ENCODE measurements at places on chromosomes 12 and 14. TPM values are rescaled to one million over a fixed set of nuclear protein-coding genes. Genes with fewer than 3 reads are reported as not detected.

Gene TMPO
- total RNA-seq: 177 TPM

Gene CCND2
- total RNA-seq: 261 TPM

Gene AKAP6
- total RNA-seq: 0.63 TPM

Gene MYF6
- 0.15 TPM for total RNA-seq

Gene TIMM9
- total RNA-seq: 51.1 TPM

Gene SLC17A8
- 0.26 TPM for total RNA-seq

DNA sequence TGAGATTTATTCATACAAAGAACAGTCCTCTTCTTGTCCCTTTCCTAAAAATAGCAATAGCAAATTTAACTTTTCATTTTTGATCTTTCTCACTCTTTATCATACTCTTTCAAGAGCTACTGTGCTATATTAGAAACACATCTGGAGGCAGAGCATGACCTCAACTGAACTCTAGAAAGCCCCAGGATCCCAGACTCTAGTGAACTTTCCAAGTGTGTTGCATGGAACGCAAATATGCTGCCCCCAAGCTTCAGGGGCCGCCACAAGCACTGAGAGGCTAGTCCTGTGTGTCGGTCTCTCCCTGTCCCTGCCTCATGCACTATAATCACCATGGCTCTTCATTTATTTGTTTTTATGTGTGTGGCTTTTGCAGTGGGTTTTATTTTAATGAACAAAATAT is 38.7 kb upstream of the ZNF641 start:
- H3K27ac ChIP-seq: no peak overlapping the region
- H3K4me1 ChIP-seq: no peaks in the 10 kb centered on the region
- peaks cover 40% of the 10 kb centered on the region for H3K27me3 ChIP-seq
- peaks cover 2% of the 10 kb centered on the region for H3K36me3 ChIP-seq

GRCh38 chr14:64060648-64061096 is 207.9 kb downstream of the SYNE2 start:
- H3K4me3 ChIP-seq: peak overlapping the region; percentile 4
- H3K36me3 ChIP-seq: peaks cover 13% of the 10 kb centered on the region
- peak; percentile 79 for DNase-seq
- H3K4me1 ChIP-seq: peaks cover 25% of the 10 kb centered on the region
- no peaks in the 10 kb centered on the region for H3K27me3 ChIP-seq

- no peaks in the 10 kb centered on the region for H3K36me3 ChIP-seq
- H3K4me3 ChIP-seq: no peak overlapping the region
- H3K27me3 ChIP-seq: no peaks in the 10 kb centered on the region
- H3K4me1 ChIP-seq: no peaks in the 10 kb centered on the region
- H3K27ac ChIP-seq: no peak overlapping the region
These were observed 6.9 kb downstream of the PHETA1 start for GRCh38 chr12:111361717-111362576.

GRCh38 chr12:96335270-96335669 is 65.0 kb downstream of the CDK17 start:
- peaks cover 4% of the 10 kb centered on the region for H3K4me1 ChIP-seq
- H3K36me3 ChIP-seq: peaks cover 13% of the 10 kb centered on the region
- no peak overlapping the region for H3K27ac ChIP-seq
- no peaks in the 10 kb centered on the region for H3K27me3 ChIP-seq
- H3K4me3 ChIP-seq: no peak overlapping the region

DNA sequence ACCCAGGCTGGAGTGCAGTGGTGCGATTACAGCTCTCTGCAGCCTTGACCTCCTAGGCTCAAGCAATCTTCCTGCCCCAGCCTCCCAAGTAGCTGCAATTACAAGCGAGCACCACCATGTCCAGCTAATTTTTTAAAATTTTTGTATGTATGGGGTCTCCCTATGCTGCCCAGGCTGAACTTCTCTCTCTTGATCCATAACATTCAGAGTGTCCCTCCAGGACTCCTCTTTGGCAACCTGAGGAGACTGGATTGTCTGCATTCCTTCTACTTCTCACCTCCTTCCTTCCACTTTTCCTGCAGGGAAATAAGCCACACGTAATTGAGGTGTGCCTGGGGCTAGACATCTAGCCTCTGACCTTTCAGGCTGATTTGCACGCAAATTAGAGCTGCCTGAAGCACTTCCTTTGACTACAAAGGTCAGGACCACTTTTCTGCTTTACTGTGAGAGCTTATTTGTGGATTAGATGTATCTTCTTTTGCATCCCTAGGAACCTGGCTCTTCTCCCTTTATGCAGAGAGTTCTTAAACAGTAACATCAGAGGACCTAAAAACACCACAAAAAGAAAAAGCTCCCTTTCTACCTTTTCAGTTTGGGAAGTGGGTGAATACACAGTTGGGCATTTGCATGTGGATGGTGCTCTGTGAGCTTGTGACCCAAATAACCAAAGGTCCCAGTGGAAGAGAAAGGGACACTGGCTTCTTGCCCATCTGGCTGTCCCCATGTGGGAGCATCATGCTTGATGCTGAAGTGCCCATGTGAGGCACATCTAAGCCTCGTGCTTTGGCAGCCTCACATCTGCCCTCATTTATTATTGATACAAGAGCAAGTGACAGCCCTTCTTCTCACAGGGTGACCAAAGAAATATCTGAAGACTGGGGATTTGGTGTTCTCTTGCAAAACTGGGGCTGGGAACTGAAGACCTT is 33.5 kb downstream of the PYGL start:
- no peak overlapping the region for H3K4me3 ChIP-seq
- no peaks in the 10 kb centered on the region for H3K27me3 ChIP-seq
- peaks cover 62% of the 10 kb centered on the region for H3K4me1 ChIP-seq
- no peak for DNase-seq

DNA sequence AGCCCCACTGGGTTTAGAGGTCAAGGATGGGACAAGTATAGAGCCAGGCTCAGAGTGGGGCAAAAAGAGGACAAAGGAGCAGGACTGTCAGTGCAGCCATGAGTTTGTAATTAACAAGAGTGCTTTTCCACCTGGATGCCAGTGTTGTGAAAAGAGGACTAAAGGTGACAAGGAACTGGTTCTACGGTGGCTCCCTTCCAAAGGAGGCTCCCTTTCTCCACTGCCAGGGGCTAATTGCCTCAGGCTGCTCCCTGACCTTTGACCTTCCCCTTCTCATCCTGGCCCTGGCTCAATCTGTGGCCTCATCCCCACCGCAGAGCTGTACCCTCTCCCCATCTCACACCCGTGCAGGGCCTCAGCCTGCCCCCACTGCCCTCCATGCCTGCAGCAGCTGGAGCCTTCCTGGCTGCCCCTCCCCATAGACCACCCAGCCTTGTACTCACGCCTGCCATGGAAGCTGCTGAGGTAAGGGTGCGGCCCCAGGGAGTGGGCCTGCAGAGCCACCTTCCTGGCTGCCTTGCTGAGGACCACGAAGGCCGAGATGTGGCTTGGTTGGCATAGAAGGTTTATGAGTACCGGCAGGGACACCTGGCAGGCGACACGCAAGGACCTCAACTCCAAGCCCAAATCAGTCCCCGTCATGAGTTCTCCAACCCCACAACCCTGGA is 24.8 kb upstream of the FKBP4 start:
- H3K4me3 ChIP-seq: no peak overlapping the region
- no peak for DNase-seq

DNA sequence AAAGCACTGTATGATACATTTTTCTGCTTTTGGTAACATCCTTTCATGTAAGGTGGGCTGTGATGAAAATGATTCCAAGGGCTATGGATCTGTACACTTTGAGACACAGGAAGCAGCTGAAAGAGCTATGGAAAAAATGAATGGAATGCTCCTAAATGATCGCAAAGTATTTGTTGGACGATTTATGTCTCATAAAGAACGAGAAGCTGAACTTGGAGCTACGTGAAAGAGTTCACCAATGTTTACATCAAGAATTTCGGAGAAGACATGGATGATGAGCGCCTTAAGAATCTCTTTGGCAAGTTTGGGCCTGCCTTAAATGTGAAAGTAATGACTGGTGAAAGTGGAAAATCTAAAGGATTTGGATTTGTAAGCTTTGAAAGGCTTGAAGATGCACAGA is 22.1 kb upstream of the SRGAP1 start:
- no peak overlapping the region for H3K27ac ChIP-seq
- DNase-seq: no peak
- peaks cover 5% of the 10 kb centered on the region for H3K4me1 ChIP-seq
- no peaks in the 10 kb centered on the region for H3K36me3 ChIP-seq
- peak overlapping the region; percentile 79 for H3K4me3 ChIP-seq
- peaks cover 18% of the 10 kb centered on the region for H3K27me3 ChIP-seq

DNA sequence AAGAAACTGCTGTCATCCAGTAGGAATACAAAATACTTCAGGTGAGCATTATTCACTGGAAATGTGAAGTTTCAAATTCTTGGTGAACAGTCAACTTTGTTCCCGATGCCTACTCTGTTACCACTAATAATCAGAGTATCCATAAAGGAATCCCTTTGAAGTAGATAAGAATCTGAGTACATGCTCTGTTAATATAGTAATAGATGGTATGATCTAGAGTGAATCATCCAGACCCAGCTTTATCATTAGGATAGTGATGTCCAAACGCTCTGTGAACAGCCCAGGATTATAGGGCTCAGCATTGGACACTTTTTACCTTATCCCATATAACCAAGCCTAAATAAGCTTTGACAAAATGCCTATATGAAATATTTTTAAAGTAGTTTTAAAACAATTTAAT is 33.3 kb downstream of the PPP2R3C start:
- H3K4me3 ChIP-seq: no peak overlapping the region
- H3K27ac ChIP-seq: no peak overlapping the region
- no peak for DNase-seq
- H3K4me1 ChIP-seq: no peaks in the 10 kb centered on the region
- no peaks in the 10 kb centered on the region for H3K27me3 ChIP-seq

DNA sequence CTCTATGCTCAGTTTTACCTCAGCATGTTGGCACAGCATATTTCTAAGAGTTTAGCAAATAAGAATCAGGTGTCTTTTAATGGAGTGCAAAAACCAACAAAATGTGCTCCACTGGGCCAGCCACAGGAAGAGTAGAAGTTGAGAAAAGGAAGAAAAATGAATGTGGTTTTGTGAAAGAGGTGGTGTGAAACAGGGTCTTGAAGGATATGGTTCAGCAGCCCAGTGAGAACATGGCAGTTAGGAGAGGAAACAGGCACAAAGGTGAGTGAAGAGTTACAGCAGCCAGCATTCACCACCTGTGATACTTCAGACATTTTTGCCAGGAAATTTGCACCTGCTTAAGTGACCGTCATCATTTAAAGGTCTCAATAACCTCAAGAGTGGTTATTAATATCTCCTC is 2.4 kb downstream of the STAB2 start:
- no peaks in the 10 kb centered on the region for H3K4me1 ChIP-seq
- no peaks in the 10 kb centered on the region for H3K36me3 ChIP-seq
- no peak overlapping the region for H3K27ac ChIP-seq
- H3K4me3 ChIP-seq: no peak overlapping the region

DNA sequence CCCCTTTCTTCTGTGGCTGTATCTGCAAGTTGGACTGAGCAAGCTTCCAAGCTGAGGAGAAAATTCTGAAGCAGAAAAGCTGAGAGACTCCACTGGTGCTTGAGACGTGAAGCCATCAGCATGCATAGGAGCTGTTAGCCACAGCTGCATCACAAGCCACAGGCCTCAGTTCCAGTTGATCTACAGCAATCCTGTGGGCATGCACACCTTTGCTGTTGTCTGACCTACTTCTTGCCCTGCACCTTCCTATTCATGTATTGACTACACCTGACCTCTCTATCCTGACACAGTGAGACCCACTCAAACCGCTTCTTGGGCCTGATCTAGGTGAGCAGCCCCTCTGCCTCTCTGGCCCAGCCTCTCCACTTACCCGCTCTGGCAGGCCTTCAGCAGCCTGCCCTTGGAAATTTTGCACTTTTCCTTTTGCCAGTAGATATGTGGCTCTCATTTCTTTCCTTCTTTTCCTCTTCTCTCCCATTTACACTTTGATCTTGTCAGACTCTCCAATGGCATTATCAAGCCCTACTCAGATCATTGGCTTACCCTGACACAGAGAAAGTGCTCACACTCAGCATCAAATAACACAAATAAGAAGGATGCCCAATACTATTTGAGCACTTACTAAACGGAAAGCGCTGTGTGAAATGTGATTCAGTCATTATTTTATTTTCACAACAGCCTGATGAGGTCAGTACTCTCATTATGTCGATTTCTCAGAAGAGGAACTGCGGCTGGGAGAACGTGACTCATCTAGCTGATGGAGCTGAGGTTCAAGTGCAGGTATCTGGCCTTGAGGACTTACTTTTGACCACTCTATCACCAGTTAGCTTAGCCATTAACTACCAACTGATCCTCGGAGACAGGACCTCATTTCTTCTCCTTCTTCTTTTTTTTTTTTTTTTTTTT is 21.9 kb upstream of the PTGR2 start:
- no peak overlapping the region for H3K27ac ChIP-seq
- H3K36me3 ChIP-seq: no peaks in the 10 kb centered on the region
- no peak for DNase-seq
- no peaks in the 10 kb centered on the region for H3K27me3 ChIP-seq
- peaks cover 17% of the 10 kb centered on the region for H3K4me1 ChIP-seq

- no peaks in the 10 kb centered on the region for H3K27me3 ChIP-seq
- no peaks in the 10 kb centered on the region for H3K36me3 ChIP-seq
- no peak overlapping the region for H3K4me3 ChIP-seq
- H3K27ac ChIP-seq: no peak overlapping the region
These were observed 62.8 kb downstream of the SYNE3 start for GRCh38 chr14:95453713-95453980.
